ENCODE measurements at places on chromosomes 3 and 15.
A peak's percentile ranks its signal among the peaks of the same experiment; 100 is the strongest.

GRCh38 chr15:66394915-66395314 is 8.2 kb downstream of the MAP2K1 start:
- DNase-seq, result no peak

GRCh38 chr3:116391296-116392201 is 53.7 kb downstream of the LSAMP start:
- DNase-seq, result no peak

DNA sequence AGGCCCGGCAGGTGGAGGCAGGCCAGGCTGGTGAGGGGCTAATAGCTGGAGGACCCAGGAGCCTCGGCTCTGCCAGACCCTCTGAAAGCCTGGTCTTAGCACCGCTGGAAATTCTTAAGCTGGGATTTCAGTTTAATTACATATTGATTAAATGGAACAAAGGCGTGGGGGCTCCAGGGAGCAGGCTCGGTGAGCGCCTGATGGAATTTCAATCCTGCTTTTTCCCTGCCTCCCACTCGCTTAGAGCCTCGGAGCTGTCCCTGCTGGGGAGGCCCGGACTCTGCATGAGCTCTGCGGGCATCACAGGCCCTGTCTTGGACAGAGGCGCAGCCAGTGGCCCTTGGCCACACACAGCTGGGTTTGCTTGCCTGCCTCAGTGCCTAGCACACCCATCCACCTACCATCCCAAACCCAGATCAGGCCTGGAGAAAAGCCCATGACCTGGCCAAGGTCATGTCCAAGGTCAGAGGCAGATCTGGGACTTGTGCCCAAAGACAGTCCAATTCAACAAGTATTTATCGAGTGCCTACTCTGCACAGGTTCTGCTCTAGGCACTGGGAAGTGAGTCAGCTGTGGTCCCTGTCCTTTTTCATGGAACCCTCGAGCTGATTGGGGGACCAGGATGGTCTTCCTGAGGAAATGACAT is 40.6 kb downstream of the LINGO1 start:
- no peak for DNase-seq

- DNase-seq, result no peak
These were observed at the start of gene TAGLN3 for GRCh38 chr3:111998636-111999483. Gene TAGLN3 (plus strand): TSS chr3:111998922. CDS start chr3:111999423, 501 bp downstream.

- peak; percentile 24 for DNase-seq
These were observed 148.4 kb upstream of the TLE3 start for GRCh38 chr15:70245932-70246622.

DNA sequence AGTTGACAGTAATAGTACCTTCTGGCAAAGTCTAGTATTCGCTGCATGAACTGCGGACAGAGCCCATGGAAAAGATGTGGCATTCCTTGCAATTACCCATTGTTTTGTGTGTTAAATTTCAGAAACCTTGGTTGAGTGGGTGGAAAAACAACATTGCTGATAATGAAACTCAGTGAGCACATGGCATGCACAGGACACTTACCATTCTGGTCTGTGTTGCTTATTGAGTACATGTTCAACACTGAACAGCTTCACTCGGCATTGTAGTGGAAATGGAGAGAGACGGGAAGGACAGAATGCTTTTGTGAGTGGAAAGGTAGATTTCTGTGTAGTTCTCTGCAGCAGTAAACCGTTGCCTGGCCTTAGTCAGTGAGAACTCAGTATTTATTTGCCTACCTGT is 165.3 kb downstream of the FNDC3B start:
- no peak for DNase-seq

DNA sequence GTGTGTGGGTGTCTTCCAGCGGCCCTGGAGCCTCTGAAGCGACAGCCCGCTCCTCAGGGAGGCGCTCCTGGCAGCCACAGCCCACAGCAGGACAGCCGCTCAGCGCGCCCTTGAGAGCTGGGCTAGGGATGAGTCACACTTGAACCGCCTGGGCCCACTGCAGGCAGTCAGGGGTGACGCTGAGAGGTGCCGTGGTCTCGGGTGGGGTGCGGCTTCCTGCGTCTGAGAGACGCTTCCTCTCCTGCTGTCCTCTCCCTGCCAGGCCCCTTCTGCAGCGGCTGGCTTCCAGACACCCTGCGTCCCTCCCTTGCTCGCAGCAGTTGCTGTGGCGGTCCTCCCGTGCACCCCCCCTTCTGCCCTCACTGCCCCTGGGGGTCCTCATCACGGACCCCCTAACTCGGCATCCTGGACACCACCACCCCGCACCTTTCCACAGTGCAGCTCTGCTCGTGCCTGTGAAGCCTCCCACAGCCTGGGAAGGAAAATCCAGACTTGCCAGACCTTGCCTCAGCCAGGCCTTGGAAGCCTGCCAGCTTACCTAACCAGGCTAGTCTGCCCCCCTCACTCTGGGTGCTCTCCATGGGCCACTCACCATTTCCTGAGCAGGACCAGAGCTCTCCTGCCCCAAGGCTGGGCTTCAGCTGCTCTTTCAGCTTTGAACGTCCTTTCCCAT is 1.1 kb upstream of the SPTBN5 start:
- no peak for DNase-seq

GRCh38 chr3:182797876-182798275 is 4.6 kb downstream of the ATP11B start:
- DNase-seq, result no peak

DNA sequence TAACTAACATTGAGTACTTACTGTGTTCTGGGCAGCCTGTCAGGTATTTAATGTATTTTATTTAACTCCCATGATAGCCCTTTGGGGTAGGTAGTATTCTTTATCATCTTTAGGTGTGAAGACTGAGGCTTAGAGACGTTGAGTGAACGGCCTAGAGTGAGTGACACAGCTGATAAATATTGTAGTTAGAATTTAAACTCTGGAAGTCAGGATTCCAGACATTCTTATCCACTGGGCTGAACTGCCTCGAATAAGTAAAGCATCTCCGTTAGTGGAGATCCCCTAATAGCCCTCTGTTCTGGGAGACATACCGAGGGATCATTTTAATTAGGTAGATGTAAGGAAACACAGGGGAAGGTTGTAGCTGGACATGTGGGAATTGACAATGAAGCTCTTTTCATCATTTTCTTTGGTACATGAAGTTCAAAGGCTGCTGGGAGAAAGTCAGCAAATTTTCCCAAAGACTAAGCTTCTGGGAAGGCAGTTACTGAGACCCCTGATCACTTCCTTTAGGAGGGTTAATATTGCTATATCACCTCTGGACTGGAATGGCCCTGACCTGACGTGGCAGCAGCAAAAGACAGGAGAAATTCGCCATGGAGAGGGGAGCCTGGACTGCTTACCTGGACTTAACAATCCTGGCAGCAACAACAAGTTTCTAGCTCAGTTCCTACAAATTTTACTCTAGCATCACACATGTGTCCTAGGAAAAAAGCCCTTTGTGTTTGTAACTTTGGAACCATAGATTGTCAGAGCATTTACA is 11.7 kb upstream of the PDCD6IP start:
- peak; percentile 42 for DNase-seq

DNA sequence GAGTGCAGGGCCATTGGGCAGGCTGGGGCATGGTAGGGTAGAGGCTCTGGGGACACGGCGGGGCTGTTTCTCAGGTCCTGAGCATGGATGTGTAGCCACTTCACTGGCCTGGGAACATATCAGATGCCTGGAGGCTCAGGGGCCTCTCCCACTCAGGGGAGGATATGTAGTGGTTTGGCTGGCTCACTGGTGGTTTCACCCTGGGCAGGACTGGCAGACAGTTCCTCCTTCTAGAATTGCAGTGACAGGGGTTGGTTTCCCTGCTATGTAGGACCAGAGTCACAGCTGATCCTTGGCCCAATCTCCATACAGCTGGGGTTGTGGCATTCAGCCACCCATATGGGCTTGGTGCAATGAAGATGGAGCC is 4.8 kb upstream of the ARHGAP31 start:
- no peak for DNase-seq

GRCh38 chr15:101463270-101463669 is 26.2 kb downstream of the PCSK6 start:
- no peak for DNase-seq

GRCh38 chr15:64774037-64774628 is 1.3 kb downstream of the RBPMS2 start:
- no peak for DNase-seq

- no peak for DNase-seq
These were observed 161.5 kb upstream of the MCTP2 start for GRCh38 chr15:94069844-94070243.

- DNase-seq, result no peak
These were observed 3.4 kb downstream of the TSC22D2 start for GRCh38 chr3:150411546-150411945.

DNA sequence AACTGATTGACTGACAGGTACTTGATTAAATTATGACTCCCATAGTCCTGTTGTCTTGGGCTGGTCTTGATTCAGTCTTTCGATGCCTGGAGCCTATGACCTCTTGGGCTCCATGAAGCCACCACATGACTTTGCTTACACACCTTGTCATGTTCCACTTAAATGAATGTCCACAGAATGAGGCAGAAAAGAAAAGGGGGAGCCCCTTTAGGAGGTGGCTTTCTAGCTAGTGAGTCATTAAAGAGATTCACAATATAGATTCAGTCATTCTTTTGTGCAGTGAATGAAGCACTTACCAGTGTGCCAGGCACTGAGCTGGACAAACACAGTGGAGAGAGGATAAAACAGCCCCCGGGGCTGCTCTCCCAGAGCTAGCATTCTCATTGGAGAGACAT is 17.1 kb downstream of the VIPR1 start:
- DNase-seq, result no peak

DNA sequence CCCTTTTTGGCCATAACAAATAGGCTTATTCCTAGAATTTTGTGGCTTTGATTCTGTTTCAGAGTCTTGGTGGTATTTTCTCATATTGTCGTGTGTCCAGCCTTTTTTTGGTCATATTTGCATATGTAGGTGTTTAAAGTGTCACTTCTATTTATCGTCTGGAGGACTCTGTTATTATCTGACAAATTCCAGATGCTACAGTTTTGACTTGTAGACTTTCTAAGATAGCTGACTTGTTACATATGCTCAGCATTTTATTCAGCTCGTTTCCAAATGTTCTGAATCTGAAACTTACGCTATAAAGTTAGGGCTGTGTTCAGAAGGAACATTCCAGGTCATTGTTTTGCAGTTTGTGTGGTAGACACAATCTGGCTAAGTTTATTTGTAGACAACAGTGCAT is 1.9 kb downstream of the PPP4R2 start:
- no peak for DNase-seq

DNA sequence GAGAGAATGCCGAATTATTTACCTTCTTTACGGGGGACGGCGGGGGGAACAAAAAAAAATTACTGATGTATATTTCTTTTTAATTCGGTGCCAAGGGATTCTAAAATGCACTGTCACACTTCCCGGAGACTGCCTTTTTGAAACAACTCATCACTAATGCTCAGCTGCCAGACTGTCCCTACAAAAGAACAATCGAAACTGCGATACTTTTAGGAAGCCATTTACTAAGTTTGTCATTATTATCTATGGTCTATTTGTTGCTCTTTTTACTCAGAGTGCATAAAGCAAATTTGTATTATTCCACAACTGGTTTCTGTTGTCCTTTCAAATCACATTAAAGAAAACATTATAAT is 60.8 kb downstream of the TM4SF4 start:
- no peak for DNase-seq

DNA sequence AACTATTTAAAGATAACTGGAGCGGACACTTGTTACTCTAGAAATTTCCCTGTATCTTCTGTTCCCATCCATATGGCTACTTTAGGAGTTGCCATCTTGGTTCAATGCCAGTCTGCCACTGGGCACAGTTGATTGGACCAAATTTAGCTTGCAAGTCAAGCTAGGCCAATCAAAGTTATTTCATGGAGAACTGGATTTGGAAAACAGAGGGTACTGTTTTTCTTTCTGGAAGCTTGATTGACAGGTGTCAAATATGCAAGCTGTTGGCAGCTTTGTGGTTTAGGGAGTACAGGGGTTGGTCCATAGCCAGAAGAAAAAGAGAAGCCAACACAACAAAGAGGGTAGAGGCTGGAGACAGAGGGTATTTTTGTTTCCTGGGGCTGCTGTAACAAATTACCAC is 33.4 kb upstream of the KLHL25 start:
- no peak for DNase-seq

GRCh38 chr3:183536238-183536880 is 19.1 kb downstream of the KLHL6 start:
- DNase-seq, result no peak

- no peak for DNase-seq
These were observed 37.2 kb downstream of the PIK3CB start for GRCh38 chr3:138797508-138798038.

DNA sequence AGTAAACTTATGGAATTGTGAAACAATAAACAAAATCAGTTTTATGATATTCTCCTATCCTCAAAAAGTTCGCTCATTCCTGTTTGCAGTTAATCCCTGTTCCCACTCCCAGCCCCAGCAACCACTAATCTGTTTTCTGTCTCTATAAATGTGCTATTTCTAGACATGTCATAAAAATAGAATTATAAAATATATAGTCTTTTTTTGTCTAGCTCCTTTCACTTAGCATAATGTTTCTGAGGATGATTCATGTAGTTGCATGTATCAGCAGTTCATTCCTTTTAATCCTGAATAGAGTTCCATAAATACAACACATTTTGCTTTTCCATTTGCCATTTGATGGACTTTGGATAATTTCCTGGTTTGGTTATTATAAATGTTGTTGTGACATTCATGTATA is 140.0 kb downstream of the KCNAB1 start:
- no peak for DNase-seq

DNA sequence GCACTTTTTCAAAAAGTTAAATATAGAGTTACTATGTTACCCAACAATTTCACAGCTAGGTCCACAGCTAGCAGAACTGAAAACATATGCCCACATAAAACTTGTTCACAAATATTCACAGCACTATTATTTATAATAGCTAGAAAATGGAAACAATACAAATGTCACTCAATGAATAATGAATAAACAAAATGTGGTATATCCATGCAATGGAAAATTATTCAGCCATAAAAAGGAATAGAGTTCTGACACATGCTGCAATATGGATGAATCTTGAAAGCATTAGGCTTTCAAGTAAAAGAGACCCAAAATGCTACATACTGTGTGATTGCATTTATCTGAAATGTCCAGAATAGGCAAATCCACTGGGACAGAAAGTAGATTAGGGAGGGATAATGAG is 111.9 kb downstream of the MECOM start:
- no peak for DNase-seq

GRCh38 chr15:38263996-38264395 is 11.4 kb downstream of the SPRED1 start:
- DNase-seq, result no peak

GRCh38 chr3:62686503-62687294 is 188.5 kb downstream of the CADPS start:
- DNase-seq, result no peak

DNA sequence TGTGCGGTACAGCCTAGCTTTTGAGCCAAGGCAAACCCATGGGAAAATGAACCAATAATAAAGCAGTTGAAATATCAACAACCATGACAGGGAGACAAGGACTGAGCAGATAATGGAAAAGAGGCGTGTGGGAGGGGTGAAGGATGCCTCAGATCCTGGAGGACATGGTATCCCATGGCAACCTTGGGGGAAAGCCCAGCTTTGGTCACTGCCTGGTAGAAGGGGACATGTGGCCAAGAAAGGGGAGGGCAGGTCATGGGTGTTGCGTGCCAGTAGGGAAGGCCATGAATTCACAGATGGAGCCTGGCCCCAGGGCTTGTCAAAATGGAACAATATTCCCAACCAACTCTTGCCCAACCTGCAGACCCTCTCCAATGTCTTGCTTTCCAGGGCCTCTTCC is 140.5 kb upstream of the SMAD3 start:
- no peak for DNase-seq
